ENCODE measurements at places on chromosomes 3 and 15.

DNA sequence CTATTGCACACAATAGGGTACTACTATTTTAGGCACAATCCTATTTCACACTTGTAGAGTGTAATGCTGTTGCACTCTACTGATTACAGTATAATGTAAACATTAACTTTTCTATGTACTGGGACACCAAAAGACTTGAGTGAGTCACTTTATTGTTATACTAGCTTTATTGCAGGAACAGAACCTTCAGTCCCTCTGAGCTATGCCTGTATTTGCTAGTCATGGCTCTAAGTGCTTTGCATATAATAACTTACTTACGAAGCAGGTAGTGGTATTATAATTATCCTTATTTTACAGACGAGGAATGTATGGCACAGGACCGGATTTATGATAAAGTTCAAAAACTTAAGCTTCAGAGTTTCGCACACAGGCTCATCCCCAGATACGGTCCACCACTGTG, 106.6 kb upstream of the SLC6A6 start:
- DNase-seq, result no peak

- no peak for DNase-seq
Observed at GRCh38 chr15:89647191-89647851, 7.9 kb downstream of the KIF7 start.

GRCh38 chr15:91447991-91448644, 348.1 kb downstream of the SV2B start:
- no peak for DNase-seq

- no peak for DNase-seq
Observed at GRCh38 chr15:69703532-69704187, 251.0 kb downstream of the RPLP1 start.

GRCh38 chr3:159867372-159867771, 121.3 kb upstream of the IL12A start:
- no peak for DNase-seq

DNA sequence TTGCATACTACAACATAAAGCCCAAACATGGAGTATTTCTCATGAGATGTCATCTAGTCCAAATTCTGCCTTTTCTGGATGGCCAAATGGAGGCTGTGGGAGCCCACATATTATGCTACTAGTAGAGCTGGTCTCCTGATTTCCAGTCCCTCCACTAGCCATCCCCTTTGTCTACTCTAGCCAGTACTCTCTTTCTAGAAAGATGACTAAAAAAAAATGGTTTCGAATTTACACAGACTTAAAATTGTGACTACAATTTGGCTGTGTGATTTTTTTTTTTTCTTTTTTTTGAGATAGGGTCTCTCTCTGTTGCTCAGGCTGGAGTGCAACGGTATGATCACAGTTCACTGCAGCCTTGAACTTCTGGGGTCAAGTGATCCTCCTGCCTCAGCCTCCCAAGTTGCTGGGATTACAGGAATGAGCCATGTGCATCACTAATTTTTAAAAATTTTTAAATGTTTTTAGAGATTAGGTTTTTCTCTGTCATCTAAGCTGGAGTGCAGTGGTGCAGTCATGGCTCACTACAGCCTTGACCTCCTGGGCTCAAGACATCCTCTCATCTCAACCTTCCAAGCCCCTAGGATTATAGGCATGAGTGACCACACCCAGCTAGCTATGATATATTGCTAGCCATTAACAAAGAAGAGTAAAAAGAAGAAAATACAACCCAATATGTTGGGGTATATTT, 273.9 kb downstream of the ADAMTSL3 start:
- no peak for DNase-seq

GRCh38 chr3:123444744-123445143, 4.1 kb downstream of the ADCY5 start:
- DNase-seq, result no peak

GRCh38 chr3:124607163-124607562, 123.1 kb upstream of the UMPS start:
- no peak for DNase-seq

DNA sequence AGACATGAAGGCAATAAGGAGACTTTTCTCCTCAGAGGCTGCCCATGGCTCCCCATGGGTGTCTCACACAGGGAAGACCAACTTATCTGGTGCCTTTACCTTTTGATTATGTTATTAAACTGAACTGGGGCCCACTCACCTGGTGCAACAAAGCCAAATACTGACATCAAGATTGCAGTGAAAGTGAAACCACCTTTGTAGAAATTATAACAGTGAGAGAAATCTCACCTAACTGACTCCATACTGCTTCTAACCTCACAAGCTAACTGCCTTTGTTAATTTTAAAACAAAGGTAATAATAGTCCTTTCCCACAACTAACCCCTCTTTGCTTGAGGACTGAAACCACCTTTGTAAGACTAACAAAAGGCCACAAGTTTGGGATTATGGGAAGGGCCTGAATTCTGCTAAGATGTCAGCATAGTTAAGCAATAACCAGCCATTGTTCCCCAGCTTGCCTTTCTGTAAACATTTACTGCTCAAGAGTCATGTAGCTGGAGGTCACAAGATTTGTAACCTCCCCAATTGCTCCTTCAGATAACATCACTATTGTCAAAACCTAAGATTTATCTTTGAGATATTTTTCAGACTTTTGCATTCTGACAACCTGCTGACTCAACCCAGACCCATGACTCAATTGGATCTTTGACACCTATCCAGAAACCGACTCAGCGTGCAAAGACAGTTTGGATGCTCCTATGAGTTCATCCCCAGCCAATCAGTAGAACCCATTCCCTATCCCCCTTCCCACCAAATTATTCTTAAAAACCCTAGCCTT, 420.3 kb upstream of the CFAP20DC start:
- no peak for DNase-seq

GRCh38 chr3:20773320-20773984, 587.4 kb upstream of the SGO1 start:
- DNase-seq, result no peak

- DNase-seq, result no peak
Observed at GRCh38 chr3:149626671-149627070, 31.2 kb downstream of the WWTR1 start.

DNA sequence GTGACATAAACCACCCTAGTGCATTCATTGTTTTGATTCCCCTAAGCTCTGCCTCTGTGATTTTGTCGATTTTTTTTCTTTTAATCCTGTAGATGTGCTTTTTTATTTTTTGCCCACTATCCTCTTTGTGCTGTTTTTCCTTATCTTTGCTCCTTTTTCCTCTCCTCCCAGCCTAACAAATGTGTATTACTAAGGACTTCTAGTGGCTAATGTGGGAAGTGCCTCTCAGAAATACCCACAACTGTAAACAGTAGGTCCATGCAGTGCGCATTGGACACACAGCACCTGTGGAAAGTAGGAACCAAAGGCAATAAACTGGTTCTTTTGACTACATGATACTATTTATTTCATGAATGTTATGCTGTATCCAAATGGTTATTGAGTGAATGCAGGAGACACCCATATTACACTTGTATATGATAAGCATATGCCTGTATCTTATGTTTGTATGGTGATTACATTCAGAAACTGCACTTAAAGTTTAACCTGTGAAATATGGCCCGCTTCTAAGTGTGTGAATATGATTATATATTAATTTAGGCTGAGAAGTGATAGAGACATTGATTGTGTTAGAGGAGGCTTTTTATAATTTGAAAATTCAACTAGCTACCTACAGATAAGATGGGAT, 147.8 kb downstream of the PLCL2 start:
- DNase-seq, result no peak

DNA sequence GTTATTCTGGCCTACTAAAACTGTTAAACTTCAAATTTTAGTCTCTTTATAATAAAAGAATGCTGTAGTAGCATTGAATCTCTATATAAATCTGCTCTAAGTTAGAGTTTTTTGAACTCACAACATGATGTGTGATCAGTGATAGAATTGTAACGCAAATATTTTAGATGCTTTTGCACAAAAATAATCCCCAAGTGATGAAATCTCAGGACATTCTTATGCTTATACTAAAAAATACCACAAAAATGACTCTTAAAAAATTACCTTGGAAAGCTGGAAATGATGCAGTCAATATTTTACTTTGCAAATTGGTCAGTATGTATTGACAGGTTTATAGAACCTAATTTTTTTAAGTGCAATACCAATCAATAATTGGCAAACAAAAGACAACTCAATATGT, 375.3 kb downstream of the TBC1D5 start:
- DNase-seq, result no peak

GRCh38 chr15:77057685-77058084, 13.2 kb downstream of the TSPAN3 start:
- no peak for DNase-seq

DNA sequence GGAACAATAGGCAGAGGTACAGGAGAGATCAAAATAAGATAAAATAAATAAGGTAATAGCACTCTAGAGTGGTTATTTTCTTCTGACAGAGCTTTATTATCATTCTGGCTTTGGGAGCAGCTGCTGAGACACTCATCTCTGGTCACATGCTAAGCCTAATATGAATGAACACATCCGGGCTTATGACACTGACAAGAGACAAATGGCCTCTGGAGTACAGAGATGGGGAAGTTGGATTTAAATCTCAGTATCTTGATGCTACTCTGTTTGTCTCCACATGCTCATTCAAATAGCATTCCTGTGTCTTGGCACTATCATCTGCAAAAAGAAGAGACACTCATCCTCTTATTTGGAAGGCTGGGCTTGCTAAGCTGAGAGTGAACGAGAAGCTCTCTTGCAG, 55.6 kb downstream of the TMEM45A start:
- no peak for DNase-seq

- DNase-seq, result no peak
Observed at GRCh38 chr3:196994056-196994455, 25.4 kb upstream of the PIGZ start.

DNA sequence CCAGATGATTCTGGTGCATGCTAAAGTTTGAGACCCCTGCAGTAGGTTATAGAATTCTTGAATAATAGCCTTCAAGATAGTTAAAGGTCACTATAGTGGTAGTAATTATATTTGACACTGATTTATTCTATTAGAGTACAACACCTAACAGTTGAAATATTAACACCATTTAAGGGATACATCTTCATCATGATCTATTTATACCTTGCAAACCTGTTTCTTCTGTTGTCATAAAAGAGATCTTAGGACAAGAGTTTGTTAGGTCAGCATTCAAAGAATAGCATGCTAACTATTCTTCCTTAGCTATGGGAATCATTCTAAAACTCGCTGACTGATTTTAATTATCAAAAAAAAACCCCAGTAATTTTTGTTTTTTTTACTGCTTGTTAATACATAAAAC, 46.5 kb downstream of the TSC22D2 start:
- no peak for DNase-seq

DNA sequence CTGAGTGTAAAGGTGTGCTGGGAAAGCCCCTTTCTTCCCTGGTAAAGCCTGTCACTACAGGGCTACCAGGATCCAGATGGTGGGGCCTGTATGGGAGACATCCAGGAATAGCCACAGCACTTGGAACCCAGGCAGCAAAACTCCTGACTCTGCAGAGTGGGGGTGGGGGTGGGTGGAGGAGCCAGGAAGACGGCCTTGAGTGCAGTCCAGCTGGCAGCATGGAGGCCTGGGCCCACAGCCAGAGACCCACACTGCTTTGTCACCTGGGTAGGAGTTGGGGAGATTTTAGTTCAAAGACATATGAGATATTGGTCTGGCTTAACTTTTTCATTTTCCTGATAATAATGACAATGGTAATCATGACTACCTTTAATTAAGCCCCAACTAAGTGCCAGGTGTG, 116.7 kb upstream of the MRPS22 start:
- DNase-seq, result no peak

- no peak for DNase-seq
Observed at GRCh38 chr3:56147354-56147753, 320.9 kb downstream of the ERC2 start.

DNA sequence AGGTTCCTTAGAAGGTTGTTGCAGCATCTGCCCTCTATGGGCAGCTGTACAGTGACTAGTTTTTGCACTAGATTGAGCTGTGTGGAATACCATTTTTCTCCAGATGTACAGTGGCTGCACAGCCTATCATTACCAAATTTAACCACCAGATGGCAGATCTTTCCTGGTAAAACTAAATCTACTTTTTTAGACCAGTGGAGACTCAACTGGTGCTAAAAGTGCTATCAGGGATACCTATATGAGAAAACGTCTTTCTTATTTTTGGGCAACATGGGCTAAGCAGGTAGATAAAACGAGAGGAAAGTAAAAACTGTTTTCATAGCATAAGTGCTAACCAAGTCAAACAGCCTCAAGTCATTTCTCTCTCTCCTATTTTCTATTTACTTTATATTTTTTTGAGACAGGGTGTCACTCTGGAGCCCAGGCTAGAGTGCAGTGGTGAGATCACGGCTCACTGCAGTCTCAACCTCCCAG, 21.2 kb downstream of the IGSF10 start:
- DNase-seq, result no peak

DNA sequence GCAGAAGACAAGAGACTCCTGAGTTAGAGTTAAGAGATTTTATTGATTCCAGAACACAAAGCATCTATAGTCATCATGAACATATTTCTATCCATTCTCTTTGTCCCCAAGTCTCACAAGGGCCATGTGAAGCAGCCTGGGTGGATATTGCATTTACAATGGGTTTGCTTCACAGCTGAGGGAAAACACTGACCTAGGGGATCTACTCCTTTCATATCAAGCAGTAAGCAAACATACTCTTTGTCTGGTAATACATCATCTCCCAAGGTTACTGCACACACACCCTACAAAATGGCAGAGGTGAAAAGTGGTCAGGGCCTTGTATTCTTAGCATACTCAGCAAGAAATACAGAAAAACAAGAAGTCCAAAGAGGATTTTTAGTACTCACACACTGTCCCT, 267.7 kb upstream of the BCHE start:
- no peak for DNase-seq

DNA sequence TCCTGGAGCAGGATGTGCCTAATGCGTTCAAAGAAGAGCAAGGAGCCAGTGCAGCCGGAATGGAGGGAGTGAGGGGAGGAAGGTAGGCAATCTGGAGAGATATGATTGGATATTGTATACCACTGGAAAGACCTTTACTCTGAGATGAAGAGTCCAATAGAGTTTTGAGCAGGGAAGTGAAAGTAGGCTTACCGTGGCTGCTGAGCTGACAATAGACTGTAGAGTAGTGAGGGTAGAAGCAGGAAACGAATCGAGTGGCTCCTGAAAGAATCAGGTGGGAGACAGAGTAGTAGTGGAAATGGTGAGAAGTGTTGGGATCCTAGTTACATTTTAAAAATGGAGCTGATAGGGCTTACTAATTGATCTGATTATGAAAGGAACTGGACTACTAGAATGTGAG, 51.8 kb upstream of the NUDT16 start:
- no peak for DNase-seq

GRCh38 chr3:112738366-112738765, 97.4 kb upstream of the CCDC80 start:
- DNase-seq, result no peak

GRCh38 chr15:90211440-90212143, 10.5 kb downstream of the SEMA4B start:
- no peak for DNase-seq

DNA sequence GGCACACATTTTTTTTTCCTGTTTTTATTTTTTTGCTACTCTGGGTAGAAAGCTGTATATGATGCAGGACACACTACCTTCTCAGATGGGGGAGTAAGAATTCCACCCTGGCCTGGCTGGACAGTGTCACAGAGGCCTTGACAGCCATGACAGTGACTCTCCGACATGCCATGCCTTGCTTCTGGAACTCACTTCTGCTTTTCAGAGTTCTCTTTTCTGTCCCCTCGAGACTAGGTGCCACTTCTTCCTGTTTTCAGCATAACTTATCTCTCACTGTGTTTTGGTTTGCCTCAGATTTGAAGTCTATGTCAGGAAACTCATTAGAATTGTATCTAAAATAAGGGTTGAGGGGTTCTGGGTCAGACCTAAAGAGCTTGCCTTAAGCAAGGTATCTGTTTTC, 69.1 kb upstream of the SEC13 start:
- DNase-seq, result no peak
